Caki2 (cell line): ENCODE measurements at places on chromosomes 1 and 21.
A peak's percentile ranks its signal among the peaks of the same experiment; 100 is the strongest.

DNA sequence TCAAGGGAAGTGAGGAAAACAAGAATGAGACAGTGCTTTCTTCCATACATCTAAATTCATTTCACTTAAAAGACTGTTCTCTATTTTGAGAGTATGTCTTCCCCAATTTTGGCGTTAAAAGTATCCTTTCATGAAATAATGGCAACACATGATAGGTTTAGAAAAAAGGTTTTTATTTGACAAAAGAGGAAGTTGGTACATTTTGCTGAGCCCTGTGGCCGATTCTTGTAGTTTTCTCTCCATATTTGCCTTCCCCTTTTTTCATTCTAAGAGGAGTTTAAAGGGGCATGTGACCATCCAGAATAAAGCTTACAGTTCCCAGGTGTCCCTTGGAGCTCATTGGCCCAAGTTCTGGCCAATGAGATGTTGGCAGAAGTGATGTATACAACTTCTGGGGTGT lies 140.4 kb upstream of the KCNE2 start:
- no peak for DNase-seq

- DNase-seq, result no peak
Observed at GRCh38 chr1:162204129-162204822, 134.8 kb downstream of the NOS1AP start.

- DNase-seq, result no peak
Observed at GRCh38 chr1:2645776-2646175, 13.0 kb upstream of the MMEL1 start.

DNA sequence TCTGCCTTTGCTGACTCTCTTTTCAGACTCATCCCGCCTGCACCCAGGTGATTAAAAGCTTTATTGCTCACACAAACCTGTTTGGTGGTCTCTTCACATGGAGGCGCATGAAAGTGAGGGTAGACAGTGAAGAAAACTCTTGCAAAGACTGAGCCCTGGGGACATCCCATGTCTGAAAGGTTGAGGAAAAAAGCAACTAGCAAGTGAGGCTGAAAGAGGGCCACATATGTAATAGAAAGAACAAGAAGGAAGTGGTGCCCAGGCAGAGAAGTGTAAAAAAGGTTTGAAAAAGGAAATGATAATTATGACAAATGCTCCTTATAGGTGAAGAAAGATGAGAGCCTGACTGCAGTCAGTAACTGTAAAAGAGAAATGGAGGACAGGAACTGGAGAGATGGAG lies 115.9 kb upstream of the NEK7 start:
- no peak for DNase-seq

GRCh38 chr1:181159451-181160140 lies 71.1 kb downstream of the IER5 start:
- DNase-seq, result no peak

- no peak for DNase-seq
Observed at GRCh38 chr21:16071761-16072160, 342.0 kb downstream of the USP25 start.

GRCh38 chr1:57576756-57577155 lies 152.9 kb upstream of the DAB1 start:
- DNase-seq, result no peak

- no peak for DNase-seq
Observed at GRCh38 chr1:180961622-180962021, 48.9 kb downstream of the KIAA1614 start.

DNA sequence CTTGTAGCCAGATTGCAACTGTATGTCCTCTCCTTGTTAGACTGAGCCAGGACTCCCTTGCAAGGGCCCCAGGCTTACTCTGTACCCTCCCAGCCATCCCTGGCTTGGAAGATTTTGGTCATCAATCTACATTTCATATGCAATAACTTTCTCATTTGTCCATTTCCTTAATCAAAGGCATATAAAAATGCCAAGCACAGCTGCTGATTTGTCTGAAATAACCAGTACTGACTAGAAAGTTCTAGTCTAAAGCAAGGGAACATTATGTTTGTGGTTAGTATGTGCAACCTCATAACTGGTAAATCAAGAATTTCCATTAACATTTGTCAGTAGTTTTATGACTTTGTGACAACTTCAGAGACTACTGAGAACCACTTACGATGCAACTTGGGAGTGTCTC lies 370.2 kb downstream of the ST6GALNAC3 start:
- DNase-seq, result no peak

DNA sequence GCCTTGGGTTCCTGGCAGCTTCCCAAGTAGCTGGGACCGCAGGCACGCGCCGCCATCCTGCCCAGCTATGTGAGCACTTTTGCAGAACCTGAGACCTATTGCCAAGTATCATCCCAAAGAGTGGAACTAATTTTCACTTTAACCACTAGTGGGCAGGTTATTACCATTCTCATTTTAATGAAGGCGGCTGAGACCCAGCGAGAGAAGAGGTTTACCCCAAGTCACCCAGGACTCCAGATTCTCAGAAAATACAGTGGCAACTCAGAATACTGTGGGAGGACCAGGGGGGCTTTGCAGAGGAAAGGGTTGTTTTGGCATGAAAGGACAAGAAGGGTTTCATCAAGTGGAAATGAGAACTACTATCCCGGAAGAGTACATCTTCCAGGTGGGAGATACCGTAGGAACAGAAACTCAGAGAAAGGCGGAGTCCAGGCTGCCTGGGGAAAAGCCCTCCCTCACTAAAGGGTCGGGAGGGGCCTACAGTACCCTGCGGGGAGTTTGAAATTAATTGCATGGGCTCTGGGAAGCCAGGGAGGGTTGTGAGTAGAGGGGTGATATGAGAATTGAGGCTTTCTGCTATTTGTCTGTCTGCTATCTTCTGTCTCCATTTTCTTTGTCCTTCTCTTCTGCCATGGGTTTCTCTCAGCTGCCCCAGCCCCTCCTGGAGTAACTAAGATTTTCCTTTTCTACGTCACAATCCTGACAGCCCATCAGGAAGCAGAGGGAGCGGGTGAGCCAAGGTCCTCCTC lies 7.2 kb upstream of the SEMA4A start:
- DNase-seq, result peak; percentile 86

DNA sequence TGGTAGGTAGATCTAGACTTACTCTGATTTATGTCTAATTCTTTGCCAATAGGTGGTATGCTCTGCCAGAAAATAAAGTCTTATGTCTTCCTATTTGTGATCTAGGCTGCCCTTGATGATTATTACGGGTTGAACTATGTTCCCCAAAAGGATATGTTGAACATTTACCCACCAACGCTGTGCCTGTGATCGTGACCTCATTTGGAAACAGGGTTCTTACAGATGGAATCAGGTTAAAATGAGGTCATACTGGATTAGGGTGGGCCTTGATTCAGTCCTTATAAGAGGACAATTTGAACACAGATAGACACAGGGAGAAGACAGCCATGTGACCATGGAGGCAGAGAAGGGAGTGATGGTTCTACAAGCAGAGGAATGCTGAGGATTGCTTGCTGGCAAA lies 95.1 kb upstream of the BCAR3 start:
- no peak for DNase-seq

DNA sequence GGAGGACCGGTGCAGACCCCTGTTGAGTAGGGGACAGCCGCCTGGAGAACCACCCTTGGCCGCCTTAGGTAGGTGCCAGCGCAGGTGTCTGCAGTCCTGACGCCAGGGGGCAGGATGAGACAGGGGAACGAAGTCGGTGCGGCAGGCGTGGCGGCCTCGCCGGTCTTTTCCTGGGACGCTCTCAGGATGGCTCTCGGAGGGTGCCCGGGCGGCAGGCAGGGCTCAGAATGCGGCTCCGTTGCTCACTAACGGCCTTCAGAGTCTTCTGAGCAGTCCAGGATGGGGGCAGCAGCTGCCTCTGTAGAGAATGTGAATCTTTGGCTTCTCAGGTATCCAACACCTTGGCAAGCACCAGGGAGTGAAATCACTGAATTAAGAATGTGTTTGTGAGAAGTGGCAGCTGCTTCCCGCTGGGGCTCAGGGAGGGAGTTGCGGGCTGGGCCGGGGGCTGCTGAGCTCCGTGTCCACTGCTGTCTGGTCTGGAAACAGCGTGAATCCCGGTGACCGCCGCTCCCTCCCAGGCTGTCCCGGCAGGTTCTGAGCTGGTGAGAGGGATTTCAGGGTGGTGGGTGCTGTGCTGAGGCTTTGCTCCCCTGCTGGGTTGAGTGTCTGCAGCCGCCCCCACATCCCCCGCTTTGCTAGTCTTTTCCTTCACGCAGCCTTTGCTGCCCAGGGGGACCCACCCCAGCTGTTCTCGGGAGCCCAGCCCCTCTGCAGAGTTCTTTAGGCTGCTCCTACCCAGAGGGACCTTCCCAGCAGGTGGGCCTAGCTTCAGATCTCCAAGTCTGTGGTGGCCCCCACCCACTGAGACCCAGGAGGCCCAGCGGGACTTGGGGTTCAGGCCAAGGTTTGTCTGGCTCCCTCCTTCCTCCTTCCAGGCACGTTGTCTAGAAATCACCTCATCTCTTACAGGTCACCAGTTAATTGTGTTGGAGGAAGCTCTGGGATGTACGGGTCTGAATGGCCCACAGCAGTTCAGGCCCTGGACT lies 11.1 kb upstream of the C1orf174 start:
- peak; percentile 25 for DNase-seq

DNA sequence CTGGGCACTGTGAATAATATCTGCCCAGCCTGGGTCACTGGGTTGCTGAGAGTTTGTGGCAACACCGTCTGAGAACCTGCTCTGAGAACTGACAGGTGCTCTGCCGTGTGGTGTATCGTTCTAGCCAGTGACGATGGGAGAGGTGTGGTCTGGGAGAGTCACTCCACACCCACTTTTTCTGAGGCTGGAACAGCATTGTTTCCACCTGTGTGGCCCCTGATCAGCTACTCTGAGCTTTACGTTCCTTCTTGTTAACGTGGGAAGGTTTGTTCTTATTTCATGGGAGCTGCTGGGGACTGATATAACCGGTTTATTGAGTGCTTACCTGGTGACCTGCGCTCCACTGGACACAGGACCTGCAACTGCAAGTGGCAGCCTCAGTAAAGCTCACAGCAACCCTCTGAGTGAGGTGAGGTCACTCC lies 34.8 kb upstream of the TENT5C start:
- no peak for DNase-seq

GRCh38 chr1:186218654-186219352 lies 156.2 kb downstream of the TPR start:
- no peak for DNase-seq

- no peak for DNase-seq
Observed at GRCh38 chr1:214233856-214234634, 46.9 kb upstream of the SMYD2 start.

DNA sequence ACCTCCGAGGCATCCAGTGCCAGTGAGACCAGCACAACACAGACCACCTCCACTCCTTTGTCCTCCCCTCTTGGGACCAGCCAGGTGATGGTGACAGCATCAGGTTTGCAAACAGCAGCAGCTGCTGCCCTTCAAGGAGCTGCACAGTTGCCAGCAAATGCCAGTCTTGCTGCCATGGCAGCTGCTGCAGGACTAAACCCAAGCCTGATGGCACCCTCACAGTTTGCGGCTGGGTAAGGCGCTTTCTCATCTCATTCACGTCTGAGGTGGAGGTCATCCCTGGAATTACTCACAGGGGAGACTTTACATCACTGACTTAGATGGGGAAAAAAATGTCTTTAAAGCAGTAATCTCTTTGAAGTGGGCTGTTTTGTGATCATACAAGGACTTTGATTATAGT lies 106.3 kb downstream of the CD247 start:
- DNase-seq, result no peak

DNA sequence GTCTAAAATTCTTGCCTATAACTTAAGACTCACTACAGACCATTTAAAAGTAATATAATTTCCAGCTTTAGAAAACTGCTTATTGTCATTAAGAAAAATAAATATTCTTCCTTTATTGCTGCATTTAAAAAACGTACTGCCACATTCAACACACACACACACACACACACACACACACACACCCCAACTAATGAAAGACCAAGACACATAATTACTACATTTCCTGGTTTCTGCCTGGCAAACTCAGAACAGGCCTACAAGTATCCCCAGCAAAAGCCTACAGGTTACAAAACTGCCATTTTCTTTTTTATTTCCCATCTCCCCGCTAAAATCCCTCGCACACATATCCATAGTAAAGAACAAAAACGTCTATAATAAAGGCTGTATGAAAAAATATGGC lies 1.5 kb downstream of the DENND2C start:
- no peak for DNase-seq

DNA sequence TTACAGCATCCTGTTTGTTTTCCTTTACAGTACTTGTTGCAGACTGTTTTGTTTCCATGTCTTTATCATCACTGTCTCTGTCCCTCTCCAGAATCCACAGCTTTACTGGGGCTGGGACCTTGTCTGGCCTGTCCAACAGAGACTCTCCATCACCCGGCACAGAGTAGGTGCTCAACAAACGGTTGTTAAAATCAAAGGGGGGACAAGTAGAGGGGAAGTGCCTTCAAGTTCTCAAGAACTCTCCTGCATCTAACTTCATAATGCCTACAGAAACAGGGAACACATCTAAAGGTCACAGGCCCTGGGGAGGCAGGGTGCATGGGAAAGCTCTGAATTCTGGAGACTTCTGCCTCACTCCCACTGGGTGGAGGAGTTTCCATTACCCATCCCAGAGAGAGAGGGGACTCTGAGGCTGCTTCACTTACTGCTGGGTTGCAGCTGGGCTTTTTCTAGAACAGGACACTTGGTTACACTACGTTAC lies 2.3 kb upstream of the ECE1 start:
- DNase-seq, result no peak

- no peak for DNase-seq
Observed at GRCh38 chr1:156641761-156642264, at the start of gene BCAN. Gene BCAN, plus strand, starts transcription at chr1:156642117. Its CDS starts 3,938 bp downstream, at chr1:156646055.

- DNase-seq, result no peak
Observed at GRCh38 chr1:183487674-183488442, 15.6 kb downstream of the SMG7 start.

GRCh38 chr1:247241691-247242090 lies 14.2 kb upstream of the VN1R5 start:
- no peak for DNase-seq

DNA sequence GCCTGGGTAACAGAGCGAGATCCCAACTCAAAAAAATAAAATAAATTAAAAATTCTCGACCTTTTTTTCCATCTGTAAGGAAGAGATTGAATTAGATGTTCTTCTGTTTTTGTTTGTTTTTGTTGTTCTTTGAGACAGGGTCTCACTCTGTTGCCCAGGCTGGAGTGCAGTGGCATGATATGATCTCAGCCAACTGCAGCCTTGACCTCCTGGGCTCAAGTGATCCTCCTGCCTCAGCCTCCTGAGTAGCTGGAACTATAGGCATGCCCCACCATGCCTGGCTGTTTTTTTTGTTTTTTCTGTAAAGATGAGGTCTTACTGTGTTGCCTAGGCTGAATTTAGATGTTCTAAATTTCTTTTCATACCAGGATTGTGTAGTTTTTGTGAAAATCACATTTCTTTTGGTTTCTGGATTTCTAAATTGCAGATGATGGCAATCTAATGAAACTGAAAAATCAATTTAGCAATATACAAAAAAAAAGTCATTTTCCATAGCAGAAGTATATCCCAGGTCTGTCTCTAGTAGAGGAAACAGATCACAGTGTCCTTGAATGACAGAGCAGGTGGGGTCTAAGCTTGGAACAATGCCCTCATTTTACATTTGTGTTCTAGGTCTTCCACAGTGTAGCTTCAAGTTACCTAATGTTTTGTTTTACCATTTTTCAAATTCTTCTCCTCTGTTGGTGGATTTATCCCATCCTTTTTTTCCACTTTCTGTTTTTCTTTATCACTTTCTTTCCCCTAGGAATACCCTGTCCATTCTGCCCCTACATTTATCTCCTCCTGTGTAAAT lies 20.3 kb downstream of the ZYG11A start:
- DNase-seq, result no peak

- no peak for DNase-seq
Observed at GRCh38 chr1:16926491-16927073, 4.9 kb downstream of the CROCC start.

- no peak for DNase-seq
Observed at GRCh38 chr1:212514782-212515181, 82.1 kb downstream of the NENF start.

GRCh38 chr1:206829875-206830274 lies 35.5 kb upstream of the IL20 start:
- DNase-seq, result no peak

- no peak for DNase-seq
Observed at GRCh38 chr1:59105548-59106507, 191.1 kb upstream of the FGGY start.
